HL-60 (cell line): ENCODE measurements at places on chromosomes 7 and 10.

DNA sequence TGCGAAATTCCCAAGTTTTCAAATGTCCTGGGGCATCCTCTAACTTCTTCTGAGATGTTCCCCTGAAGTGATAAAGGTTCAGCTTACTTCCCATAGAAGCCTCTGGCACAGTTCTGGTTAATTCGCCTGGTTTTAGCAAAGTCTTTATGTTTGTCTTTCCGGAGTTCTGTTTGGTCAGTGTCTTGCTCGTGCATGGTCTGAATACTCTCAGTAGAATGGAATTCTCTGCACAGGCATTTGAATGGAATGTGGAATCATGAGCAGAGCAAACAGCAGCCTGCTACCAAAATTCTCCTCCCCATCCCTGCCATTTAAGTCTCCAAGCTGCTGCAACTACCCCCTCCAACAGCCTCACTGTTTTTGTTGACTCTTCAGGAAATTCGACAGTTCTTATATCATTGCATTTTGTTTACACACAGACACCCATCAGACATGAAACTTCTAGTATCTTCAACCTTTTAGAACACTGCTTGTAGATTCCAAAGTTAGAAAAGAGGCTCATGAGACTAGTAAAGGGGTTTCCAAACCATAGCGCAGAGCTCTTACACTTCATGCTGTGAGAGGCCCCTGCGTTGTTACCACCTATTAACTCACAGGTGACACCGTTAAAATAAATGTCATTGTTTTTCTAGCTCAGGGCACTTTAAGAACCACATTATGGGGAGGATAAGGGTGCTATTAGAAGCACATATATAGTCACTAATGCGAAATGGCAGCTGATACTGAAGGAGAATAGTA lies 129.7 kb downstream of the PLCE1 start:
- no peak for DNase-seq

DNA sequence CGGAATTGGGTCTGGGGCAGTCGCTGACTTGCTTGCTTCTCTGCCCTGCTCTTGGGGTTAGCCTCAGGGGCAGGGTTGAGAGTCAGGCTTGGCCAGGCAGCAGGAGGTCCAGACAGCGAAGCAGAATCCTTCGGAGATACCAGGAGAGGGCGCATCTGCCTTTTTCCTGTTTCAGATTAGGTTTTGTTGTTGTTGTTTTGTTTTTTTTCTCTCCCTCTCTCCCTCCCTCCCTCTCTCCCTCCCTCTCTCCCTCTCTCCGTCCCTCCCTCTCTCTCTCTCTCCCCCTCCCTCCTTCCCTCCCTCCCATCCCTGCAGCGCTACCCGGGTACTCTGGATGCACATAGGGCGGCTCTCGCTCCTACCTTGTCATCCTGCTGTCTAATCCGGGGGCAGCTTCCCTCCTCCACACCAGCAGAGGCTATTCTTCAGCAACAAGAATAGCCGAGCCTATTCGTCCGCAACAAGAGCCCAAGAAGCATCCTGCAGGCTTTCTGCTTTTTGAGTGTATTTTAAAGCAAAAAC lies 758 bp upstream of the OPTN start:
- DNase-seq = no peak

- DNase-seq = no peak
These were observed 196.0 kb upstream of the TMEM72 start for GRCh38 chr10:44715136-44715535.

- peak; percentile 48 for DNase-seq
These were observed 62.8 kb upstream of the FAM20C start for GRCh38 chr7:129366-130221.

DNA sequence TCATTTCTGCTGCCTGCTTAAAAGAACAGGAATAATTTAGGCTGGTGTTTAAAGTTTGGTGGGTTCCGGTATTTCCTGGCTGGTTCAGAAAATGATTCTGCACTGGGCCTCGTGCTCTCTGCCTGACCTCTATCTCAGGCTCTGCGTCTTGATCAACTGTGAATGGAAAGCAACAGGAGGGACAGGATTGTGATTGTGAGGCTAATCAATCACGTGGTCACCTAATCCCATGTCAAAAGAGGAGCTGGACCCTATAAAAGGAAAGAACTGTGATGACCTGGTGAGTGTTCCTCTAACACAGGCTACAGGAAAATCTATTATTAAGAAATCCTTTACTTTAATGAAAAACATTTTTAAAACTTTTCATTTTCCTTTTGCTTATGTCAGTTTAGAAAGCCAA lies at the start of gene DHX32:
Gene DHX32, minus strand, starts transcription at position 101 of the 400 bp plus-strand sequence. CDS start 468 bp downstream, outside the sequence.
- no peak for DNase-seq

DNA sequence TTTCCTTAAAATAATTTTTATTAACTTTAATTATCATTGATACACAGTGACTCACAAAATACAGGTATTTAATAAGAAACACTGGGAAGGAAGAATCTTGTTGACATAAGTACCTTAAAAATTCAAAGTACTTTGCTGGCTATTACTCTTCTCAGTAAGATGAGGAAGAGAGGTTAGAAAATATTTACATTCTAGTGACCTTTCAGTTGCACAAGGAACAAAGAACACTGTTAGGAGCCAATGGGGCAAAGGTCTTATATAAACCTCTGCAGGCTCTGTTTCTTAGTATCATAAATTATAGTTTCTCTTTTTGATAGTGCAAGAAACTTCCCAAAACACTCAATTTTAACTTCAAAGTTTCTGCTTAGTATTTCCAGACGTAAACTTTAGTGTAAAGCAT lies 4.8 kb upstream of the TAX1BP1 start:
- DNase-seq = no peak

GRCh38 chr7:3246127-3246526 lies 54.9 kb upstream of the SDK1 start:
- DNase-seq = no peak
